ENCODE measurements at places on chromosomes 6 and 20. TPM values are rescaled to one million over a fixed set of nuclear protein-coding genes. Genes with fewer than 3 reads are reported as not detected.
A peak's percentile ranks its signal among the peaks of the same experiment; 100 is the strongest.

DNA sequence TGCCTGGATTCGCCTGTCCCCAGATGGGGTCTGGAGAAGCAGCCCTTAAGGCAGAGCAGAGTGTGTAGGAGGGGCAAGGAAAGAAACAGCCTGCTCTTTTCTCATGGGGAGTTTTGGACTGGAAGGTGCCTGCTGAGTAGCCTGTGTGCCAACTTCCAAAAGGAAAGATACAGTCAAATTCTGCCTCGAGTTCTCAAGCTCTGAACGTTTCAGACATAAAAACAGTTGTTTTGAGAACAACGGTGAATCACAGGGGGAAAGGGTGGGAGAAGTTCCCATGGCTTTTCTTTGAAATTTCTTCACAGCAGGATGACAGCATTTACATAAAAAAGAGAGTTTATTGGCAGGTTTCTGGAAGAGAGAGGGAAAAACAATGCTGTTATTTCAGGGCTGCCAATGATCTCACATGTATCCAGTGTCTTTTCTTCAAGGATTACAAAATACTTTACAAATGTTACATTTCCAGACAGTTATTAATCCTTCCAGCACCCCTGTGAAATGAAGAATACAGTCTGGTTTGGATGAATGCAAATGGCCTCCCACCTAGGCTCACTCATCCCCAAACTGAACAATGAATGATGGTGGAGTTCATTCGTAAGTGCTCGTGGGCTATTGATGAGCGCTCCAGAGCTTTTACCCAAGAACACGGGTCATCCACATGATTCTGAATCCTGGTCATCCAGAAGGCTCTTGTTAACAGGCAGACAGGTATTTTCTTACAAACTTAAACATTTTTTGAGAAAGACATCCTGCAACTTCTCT, 33.8 kb upstream of the ECI2 start:
- H3K4me1 ChIP-seq = peaks cover 13% of the 10 kb centered on the region
- H3K27me3 ChIP-seq = no peaks in the 10 kb centered on the region
- no peaks in the 10 kb centered on the region for H3K36me3 ChIP-seq
- no peak overlapping the region for H3K4me3 ChIP-seq
- peak; percentile 42 for DNase-seq
- H3K27ac ChIP-seq = peak overlapping the region; percentile 46

GRCh38 chr6:14772188-14772587, 473.7 kb upstream of the JARID2 start:
- H3K4me1 ChIP-seq = peaks cover 15% of the 10 kb centered on the region
- DNase-seq = no peak
- H3K36me3 ChIP-seq = no peaks in the 10 kb centered on the region

DNA sequence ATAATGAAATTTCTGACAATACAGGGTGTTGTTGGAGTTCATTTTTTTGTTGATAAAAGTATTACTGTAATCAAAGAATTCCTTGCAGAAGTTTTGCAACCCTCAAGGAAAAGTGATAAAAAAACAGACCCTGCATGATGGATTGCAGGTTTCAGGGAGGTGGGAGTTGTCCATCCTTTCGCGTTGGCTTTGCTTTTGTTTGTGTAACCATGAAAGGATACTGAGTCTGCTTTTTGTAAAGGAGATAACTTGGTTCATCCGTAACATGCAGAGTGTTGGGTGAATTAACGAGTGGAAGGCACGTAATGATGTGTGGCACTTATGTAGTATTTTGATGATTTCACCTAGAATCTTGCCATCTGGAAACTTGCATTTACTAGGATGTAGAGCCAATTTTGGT, 23.6 kb downstream of the FOXO3 start:
- no peaks in the 10 kb centered on the region for H3K36me3 ChIP-seq
- no peak for DNase-seq
- no peak overlapping the region for H3K27ac ChIP-seq
- peaks cover 49% of the 10 kb centered on the region for H3K4me1 ChIP-seq
- no peak overlapping the region for H3K4me3 ChIP-seq
- H3K27me3 ChIP-seq = no peaks in the 10 kb centered on the region

DNA sequence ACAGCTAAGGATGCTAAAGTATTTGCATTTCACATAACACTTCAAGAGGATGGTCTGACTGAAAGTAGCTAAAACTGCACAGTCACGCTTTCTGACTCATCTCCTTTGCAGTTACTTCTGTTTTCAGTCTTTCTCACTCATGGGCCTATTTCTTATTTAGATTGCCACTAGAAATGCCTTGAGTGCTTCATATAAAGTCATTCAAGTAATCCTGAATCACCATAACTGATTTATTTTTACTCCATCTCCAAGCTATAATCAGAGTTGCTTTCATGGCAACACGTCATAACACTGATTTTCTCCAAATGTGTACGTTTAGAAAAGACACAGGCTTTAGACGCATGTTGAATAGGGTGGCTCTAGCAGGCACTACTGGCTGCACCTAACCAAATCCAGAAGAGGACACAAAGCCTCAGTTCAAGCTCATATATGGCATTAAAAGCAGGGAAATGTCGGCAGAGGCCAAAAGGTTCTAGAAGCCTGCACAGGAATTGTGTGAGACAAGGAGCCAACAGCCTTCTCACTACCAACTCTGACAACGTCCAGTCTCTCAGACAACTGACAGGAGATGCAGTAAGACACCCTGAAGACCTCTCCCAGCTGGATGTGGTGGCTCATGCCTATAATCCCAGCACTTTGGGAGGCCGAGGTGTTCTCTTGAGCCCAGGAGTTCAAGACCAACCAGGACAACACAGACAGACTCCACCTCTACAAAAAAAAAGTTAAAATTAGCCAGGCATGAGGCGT, 64.1 kb upstream of the BEND6 start:
- DNase-seq = peak; percentile 97
- peak overlapping the region; percentile 79 for H3K27ac ChIP-seq
- no peaks in the 10 kb centered on the region for H3K36me3 ChIP-seq
- H3K4me3 ChIP-seq = no peak overlapping the region
- no peaks in the 10 kb centered on the region for H3K27me3 ChIP-seq

Gene TUBB2B
- 13.3 TPM for total RNA-seq

GRCh38 chr6:25387911-25388310, 108.7 kb downstream of the CARMIL1 start:
- no peaks in the 10 kb centered on the region for H3K4me1 ChIP-seq
- no peak overlapping the region for H3K27ac ChIP-seq
- H3K4me3 ChIP-seq = no peak overlapping the region

Data from IMR-90 (cell line).